ENCODE measurements at places on chromosomes 12 and 14.
A peak's percentile ranks its signal among the peaks of the same experiment; 100 is the strongest.

DNA sequence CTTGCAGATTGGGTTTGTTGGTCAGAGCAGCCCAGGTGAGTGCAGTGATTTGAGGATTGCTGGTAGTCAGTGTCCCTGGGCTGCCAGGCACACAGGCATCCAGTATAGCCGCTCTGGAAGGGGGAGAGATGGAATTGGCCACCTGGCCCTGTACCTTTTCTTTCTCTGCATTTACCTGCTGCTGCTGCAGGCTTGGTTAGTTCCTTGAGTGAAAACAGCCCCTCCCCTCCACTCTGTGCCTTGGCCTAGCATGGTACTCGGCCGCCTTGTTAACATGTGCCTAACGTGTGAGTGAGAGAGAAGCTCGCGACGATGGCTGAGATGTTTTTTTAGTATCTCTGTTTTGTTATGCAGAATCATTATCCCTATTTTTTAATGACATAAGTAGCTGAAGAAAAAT lies 49.3 kb upstream of the AMN start:
- no peak for DNase-seq

GRCh38 chr12:43337571-43338444 lies 214.2 kb downstream of the ADAMTS20 start:
- DNase-seq, result no peak

- no peak for DNase-seq
Measured at GRCh38 chr12:102756530-102756929, 160.5 kb downstream of the PAH start.

DNA sequence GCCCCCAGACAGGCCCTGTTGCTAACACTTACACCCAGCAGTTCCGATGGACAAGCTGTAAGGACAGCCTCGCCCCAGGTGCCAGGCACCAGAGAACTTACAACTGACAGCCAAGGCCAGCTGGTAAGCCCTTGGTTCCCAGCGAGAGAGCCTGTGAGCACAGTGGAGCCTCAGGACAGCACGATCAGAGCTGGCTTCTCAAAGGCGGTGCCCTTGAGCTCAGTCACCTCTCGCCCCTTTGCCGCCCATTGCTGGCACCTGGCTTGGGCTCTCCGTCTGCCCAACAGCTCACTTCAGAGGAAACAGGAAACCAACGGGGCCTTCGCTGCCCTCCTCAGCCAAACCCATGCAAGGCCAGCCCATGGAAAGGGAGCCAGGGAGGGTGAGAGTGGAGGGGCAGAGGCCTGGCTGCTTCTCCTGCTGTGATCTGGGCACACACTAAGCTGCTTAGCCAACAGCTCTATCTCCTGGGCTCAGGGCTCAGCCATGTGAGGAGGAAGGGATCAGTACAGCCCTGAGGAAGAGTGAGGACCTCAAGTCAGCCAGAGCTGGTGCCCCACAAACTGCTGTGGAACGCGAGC lies 98.5 kb downstream of the SINHCAF start:
- no peak for DNase-seq

- no peak for DNase-seq
Measured at GRCh38 chr12:53575502-53576249, 50.5 kb downstream of the ATF7 start.

DNA sequence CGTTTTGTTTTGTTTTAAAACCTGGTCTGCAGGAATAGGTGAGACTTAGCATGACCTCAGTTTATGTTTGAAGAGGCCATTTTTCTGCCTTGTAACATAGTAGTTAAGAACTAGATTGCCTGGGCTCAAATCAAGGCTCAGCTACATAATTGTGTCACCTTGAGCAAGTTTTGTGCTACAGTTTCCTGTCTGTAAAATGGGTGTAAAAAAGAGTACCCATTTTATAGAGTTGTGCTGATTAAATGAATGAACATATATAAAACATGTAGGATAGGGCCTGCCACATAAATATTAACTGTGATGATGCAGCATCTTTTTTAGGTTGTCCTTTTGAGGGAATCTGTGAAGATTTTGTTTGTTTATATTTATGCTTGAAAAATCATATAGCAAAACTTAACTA lies 7.2 kb downstream of the WNK1 start:
- DNase-seq, result no peak

DNA sequence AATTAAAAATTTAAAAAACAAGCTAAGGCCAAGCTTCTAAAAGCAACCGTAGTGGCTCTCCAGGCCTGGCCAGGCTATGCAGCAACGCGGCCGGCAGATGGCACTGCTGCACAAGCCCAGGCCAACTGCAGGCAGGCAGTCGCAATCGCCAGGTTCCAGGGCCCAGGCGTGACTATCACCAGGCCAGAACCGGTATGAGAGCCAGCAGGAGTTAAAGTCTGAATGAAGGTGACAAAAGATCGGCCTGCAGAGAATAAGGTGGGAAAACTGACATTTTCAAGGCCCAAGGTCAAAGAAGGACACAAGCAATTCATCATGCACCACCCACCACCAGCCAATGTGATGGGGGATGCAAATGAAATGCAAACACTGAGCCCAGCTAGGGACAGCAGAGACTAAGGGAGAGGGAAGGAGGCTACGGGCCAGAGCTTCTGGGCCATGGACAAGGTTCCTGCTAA lies 43.6 kb upstream of the ANO2 start:
- DNase-seq, result peak; percentile 35

DNA sequence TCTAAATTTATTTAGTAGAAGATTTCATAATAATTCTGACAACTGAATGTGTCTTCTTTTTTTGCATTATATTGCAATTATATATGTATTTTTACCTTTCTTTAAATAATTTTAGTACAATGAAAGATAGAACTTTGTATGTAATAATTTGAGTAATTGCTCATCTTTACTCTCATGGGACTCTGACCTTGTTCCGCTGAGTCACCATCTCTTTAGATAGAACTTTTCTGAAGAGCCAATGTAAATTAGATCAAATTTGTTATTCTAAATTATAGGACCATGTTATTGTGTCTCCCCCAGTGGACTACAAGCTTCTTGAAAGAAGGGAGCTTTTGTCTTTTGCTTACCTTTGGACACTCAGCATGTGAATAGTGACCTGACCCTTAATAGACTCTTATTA lies 96.1 kb downstream of the TRHDE start:
- DNase-seq, result no peak

DNA sequence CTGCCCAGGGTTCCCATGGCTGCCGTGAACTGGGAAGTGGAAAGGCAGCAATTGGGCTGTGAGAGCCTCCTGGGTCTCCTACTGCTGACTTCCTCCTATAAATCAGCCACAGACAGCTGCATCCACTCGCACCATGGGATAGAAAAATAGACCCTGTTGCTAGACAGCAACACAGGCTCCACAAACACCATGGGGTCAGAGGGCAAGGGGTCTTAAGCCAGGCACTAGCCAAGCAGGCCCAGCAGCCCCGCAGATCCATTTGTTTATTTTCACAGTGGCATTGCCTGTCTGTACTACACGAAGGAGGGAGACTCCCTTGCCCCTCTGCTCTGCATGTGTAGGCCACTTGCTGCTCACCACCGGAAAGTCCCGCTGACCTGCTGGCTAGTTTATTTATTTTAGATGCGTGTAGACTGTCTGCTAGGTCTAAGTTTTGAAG lies 139.8 kb downstream of the DACT1 start:
- no peak for DNase-seq

DNA sequence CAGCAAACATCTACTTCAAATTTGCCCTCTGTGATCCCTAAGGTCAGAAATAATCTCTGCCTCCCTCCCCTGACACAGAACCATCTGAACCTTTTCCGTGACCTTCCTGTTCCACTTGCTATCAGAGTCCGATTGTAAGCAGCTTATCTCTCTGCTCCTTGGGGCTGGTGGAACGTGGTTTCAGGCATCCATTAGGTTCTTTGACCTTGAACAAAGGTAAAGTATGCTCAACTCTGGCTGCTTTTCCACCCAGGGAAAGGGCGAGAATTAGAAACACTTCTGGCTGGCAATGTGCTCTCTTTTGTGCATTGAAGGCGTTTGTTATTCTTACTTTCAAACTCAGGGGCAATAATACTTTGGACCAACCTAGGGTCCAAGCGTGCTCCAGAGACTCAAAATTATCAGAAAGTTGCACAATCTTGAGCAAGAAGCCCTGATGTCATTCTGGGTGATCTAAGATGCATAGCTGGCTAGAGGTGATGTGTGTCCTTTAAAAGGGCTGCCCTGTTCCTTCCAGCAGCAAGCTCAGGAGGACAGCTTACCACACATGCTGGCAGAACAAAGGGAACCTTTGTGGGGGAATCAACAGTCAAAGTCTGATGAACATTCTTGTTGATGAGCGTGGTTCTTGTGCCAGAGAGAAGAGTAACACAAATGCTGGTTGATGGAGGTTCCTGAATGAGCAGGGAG lies 29.8 kb downstream of the ADGRD1 start:
- no peak for DNase-seq

GRCh38 chr12:95118138-95118787 lies 44.8 kb upstream of the NR2C1 start:
- no peak for DNase-seq

Data from C1 segment of cervical spinal cord (tissue), 14 donors.